ENCODE measurements at places on chromosomes 2 and 18.

DNA sequence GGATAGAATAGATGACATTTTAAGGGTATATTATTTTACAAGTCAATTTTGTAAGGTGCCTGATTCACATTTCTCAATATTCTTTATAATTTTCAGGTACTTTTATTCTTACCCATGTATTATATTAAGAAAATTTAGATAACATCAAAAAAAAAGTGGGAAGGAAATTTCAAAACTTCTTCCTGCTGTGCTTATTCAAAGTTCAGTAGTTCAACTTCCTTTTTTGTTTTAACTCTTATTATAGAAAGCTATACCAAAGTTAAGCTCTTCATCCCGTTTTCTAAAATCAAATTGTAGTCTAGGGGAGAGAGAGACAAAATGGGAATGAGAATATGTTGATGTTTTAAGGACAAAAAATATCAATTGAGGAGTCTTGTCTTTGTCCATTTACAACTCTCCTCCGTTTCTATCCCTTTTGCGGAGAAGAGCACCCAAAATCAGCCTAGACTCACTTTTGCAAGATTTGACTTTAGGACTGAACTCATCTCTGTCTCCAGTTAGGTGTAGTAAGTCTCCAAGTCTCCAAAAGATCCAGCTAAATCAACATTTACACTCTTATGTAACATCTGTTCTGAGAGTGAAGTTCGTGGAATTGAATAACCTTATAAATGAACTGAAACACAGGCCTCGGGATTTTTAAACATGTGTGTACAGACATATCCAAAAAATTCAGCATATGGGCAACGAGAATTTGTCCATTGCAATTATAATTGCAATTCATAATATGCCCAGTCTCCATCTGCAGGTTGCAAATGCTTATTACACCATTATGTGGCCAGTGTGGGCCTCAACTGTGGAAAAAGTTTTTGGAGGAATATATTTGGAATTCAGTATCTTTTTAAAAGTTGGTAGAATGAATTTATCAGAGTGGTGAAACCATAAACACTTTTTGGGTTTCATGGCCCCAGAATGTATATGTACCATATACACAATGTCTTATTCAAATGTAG, 23.9 kb downstream of the FAM124B start:
- no peak for DNase-seq

DNA sequence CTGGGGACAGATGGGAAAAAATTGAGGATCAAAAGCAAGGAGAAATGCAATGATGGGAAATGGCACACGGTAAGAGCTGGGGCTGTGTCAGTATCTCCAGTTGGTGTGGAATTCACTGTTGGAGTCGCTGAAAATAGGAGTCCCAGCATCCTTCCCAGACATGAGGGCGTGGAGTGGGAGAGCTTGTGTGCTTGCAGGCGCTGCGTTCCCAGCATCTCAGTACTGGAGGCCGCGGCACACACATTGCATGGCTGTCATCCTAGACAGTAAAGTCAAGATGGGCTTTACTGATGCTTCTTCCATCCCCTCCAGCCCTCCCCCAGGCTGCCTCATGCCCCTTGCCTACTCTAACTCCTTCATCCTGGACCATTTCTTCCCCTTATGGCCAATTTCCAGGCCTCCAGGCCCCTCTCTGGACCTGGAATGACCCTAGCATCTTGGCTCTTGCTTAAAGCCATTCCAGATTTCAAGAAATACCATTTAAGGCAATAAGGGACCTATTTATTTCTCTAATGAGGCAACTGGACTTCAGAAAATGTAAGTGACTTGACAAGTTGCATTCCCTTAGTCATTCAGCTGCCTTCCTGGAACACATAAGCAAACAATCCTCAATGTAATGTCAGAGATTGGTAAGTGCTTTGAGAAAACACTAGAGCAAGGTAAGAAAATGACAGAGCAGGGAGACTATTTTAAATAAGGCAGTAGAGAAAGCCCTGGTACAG, 70.5 kb upstream of the TTC39C start:
- peak; percentile 89 for DNase-seq

DNA sequence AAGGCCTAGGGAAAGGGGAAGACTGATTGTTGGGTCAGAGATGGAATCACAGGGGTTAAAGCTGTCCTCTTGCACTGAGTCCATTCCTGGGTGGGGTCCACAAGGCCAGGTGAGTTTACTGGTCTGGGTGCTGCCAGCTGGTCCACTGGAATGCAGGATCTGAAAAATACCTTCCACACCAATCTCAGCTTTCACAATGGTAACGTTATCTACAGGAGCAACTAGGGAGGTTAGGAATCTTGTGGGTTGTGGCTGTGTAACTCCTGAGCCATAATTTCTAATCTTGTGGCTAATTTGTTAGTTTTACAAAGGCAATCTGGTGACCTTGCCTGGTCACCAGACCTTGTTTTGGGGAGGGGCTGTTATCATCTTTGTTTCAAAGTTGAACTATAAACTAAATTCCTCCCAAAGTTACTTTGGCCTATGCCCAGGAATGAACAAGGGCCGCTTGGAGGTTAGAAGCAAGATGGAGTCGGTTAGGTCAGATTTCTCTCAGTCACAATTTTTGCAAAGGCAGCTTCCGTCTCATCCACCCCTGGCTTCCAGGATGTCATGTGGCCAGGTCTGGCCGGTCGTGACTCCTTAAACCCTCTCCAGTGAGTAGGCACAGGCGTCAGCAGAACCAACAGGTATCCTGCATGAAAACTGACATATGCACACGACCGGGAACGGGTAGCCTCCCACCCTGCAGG, 123.3 kb upstream of the SH3BP4 start:
- DNase-seq, result peak; percentile 79

GRCh38 chr2:85724731-85725181, 29.0 kb upstream of the ATOH8 start:
- no peak for DNase-seq

- DNase-seq, result peak; percentile 48
Measured at GRCh38 chr2:96891591-96892333, 21.9 kb upstream of the SEMA4C start.

GRCh38 chr2:215479121-215479520, 43.3 kb upstream of the FN1 start:
- peak; percentile 29 for DNase-seq

DNA sequence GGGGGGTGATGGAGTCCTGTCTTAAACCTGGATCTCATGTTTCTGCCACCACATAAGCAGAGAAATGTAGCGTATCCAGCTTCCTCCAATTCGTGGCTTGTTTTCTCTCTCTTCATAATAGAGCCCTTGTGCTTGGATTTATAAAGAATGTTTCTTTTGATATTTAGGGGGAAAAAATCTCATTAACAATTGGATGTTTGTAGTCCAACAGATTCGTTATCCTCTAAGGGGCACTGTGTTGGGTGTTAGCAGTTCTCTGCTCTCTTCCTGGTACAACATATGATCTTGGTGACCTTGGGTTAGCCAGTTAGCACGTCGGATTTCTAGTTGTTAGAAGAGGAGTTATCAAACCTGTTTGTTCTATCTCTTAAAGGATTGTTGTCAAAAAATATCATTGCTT, 127.8 kb downstream of the FMNL2 start:
- no peak for DNase-seq
